ENCODE measurements at places on chromosomes 1 and 21.

DNA sequence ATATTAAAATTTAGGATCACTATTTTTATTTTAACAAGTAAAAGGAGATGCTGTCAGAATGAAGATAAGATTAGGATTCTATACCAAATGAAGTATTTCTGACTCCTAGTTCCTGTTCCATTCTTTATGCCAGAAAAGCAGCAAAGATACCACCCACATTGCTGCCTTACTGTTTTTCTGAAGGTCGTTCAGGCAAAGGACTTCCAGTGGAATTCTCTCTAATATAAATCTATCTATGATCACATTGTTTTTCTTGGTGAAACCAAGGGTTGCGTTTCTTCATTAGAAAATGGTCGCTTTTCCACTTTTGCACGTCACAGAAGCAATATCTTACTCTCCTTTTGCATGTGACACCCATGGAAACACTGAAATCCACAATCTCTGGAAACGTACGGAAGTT is 594.8 kb upstream of the ADGRL2 start:
- no peak for DNase-seq

GRCh38 chr1:40965531-40965930 is 14.0 kb upstream of the CTPS1 start:
- DNase-seq: no peak

- DNase-seq: peak; percentile 34
These were observed 21.2 kb downstream of the OVGP1 start for GRCh38 chr1:111406321-111406768.

GRCh38 chr1:33323663-33324477 is 3.0 kb upstream of the A3GALT2 start:
- DNase-seq: no peak

- DNase-seq: no peak
These were observed 23.8 kb downstream of the DNM3 start for GRCh38 chr1:171865106-171865505.

DNA sequence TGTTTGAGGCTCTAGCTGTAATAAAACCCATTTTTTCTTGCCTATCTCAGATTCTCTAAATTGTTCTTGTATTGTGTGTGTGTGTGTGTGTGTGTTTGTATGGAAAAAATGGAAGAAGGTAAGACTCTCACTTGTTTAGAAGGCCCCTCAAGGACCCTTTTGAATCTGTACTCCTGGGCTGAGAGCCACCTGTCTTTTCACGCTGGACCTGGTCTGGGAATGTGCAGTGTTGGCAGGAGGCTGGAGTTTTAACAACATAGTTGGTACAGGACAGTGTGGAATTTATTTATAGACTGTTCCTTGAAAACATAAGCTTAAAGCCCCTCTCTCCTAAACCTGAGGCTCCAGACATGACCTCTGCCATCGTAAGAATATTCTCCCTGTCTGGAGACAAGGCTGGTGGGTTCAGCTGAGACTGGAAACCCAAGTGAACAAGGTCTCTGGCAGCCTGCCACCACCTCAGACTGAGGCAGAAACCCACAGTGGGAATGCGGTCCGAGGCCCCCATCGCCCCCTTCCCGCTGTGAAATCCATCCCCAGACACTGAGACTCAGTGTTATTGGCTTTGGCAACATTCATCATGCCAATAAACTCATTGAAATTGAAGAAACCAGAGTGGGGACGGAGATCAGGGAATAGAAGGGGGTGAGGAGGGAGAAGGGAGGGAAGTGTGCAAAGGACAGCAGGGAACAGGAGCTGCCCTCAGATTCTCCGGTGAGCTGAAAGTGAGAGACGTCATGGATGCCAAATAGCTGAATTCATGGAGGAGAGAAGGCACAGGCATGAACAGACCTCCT is 24.6 kb upstream of the PLXNA2 start:
- DNase-seq: no peak

DNA sequence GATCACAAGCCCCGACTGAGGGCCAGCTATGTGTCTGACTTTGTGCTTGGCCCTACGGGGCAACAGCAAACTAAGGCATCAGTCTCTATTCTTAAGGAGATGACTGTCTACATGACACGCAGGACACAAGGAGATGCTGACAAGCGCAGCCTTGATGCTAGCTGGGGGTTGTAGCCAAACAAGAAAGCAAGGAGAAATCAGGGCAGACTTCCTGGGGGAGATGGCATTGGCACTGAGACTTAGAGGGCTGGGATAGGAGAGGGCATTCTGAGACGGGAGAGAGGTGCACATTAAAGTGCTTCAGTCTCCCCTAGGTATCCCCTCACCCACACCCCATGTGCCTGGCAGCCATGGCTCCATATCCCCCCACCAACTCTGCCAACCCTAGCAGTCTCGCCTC is 210.8 kb upstream of the POU3F1 start:
- no peak for DNase-seq

GRCh38 chr21:37861561-37861960 is 54.7 kb downstream of the KCNJ6 start:
- DNase-seq: no peak
